NCI-H2081 treated with DMSO at 0.1 percent for 48 hours (cell line): ENCODE measurements at places on chromosomes 1 and 21.

GRCh38 chr1:43540653-43541071 lies 10.0 kb downstream of the PTPRF start:
- DNase-seq, result no peak

- no peak for DNase-seq
Observed at GRCh38 chr1:87834941-87835340, 506.3 kb downstream of the LMO4 start.

GRCh38 chr1:197356723-197357533 lies 88.9 kb downstream of the CRB1 start:
- peak; percentile 53 for DNase-seq

- no peak for DNase-seq
Observed at GRCh38 chr1:32411261-32411660, 17.0 kb upstream of the BSDC1 start.

GRCh38 chr1:180213401-180214170 lies 16.5 kb upstream of the LHX4 start:
- no peak for DNase-seq

DNA sequence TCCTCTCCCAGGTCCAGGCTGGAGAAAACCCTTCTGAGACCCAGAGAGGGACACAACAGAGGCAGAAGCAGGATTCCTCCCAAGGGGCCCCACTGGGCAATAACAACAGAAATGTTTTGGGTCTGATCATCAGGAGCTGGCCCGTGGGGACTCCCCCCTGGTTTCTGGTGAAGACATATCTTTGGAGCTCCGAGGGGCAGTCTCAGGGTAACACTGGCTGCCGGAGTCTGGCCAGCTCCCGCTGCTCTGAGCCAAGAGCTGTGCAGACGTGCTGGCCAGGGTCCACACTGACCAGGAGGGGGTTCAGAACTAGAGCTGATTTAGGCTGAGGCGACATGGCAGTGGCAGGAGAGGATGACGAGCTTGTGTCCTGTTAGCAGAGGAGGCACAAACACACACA lies 13.1 kb downstream of the ECE1 start:
- no peak for DNase-seq

DNA sequence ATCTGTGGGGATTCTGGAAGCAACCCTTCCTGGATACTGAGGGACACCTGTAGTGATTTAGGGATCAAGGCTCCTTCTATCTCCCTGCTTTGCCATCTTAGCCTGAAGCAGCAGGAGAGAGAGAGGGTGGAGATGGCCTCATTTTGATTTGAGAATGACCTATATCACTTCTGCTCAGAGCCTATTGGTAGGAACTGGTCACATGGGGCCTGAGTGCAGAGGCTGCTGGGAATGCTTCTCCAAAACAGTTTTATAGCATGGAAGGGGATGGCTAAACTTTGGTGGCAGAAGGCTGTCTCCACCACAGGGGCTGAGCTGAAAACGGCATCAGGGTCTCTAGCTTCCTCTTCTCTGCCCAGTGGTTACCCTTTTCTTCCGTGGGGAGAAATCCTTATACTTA lies 105.8 kb downstream of the TBX19 start:
- DNase-seq, result no peak

GRCh38 chr1:26468911-26469310 lies 3.3 kb upstream of the HMGN2 start:
- peak; percentile 11 for DNase-seq

- no peak for DNase-seq
Observed at GRCh38 chr1:91596474-91596873, 95.8 kb downstream of the CDC7 start.

DNA sequence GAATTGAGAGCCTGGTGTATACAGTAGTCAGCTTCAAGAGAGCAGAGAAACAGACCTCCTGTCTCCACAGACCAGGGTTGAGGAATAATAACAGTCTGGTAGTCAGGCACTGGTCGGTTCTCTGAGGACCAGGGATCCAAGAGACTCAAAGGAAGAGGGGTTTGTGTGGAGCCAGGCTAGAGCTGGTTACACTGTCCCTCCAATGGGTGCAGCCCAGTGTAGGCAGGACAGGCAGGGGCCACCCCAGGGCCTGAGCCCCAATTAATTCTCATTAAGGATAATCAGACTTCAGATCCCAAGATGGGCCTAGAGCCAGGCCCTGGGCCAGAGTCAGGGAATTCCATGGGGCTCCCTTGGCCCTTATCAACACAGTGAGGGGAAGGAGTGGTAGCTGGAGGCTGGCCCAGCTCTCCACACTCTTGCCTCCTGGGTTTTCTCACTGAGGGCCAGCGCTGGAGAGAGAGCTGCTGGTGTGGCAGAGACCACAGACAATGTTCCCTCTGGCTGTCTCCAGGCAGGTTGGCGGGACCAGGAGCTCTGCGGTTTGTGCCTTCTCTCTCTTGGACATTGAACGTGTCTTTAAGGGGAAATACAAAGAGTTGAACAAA lies 9.1 kb downstream of the SEMA4A start:
- no peak for DNase-seq
